Activated naive CD4-positive, alpha-beta T cell (primary cell): ENCODE measurements at places on chromosomes 16 and 17.

- peak; percentile 68 for DNase-seq
Observed at GRCh38 chr17:77086433-77087010, 54.2 kb upstream of the SEC14L1 start.

- no peak for DNase-seq
Observed at GRCh38 chr17:15483431-15483830, 16.0 kb upstream of the CDRT4 start.

GRCh38 chr16:88022076-88023042 is 71.1 kb downstream of the BANP start:
- no peak for DNase-seq

GRCh38 chr16:11792410-11793241 is 4.4 kb downstream of the ZC3H7A start:
- no peak for DNase-seq

- DNase-seq: no peak
Observed at GRCh38 chr16:546909-547770, 13.1 kb upstream of the PRR35 start.

DNA sequence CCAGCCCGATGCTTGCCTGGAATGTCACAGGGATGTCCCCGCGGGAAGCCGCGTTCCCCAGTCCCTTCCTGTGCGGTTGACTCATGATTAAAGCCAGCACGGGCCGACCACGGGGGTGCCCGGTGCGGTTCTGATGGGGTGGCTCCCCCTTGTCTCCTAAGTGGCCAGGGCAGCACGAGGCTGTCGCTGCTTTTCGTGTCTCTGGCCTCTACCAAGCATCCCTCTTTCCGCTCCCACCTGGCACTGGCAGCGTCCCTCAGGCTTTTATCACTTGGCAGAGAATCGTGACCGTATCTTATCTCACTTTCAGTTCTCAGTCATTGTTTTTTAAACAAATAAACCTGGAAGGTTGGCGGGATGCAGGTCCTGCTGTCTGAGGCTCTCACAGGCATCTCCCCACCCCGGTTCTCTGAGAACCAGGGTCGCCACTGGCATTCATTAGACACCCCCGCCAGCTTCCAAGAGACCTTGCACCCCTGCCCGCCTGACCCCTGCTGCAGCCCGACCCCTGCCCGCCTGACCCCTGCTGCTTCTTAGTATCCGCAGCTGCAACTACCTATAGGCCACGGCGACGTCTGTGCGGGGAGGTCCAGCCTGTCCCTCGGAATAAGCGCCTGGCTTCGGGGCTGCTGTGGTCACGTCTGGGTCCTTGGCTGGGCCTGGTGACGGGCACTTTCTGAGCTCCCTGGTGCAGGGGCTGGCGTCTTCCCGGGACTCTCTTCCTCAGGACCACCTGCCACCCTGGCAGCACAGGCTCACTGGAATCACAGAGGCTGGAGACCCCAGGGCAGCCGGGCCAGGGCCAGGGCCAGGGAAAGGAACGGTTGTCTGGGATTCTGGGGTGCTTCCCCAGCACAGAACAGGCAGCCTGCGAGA is 7.5 kb downstream of the C1QTNF8 start:
- no peak for DNase-seq

DNA sequence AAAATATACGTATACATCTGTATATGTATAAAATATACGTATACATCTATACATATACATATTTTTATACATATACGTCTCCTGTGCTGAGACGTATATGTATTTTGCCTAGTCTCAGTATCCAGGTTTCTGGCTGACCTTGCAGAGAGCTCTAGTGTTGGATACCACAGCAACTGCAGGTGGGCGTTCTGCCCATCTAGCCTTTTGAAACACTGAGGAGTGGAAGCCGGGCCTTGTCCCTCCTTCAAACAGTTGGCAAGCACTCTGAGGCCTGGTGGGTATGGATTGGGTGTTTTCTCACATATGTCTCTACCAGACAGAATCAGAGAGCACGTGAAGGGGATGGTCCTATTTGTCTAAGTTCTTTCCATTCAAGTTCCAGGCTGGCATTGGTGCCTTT is 39.4 kb upstream of the MRC2 start:
- DNase-seq: no peak
